ENCODE measurements at places on chromosomes 12 and 14.

DNA sequence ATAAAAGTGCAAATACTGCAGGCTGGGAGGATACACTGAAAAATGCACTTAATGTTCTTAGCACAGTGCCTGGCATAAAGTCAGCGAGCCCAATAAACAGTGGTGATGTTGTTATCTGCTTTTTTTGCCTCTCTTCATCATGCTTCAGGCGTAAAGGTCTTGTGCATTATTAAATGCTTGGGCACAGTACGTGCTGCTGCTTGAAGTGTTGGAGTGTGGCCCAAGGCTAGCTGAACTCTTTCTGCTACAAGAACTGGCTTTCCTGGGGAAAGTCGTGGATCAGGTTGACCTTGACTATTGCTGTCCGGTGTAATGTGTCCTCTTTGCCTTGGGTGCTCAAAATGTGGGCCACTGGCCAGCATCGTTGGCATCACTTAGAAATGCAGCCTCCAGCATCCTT, 43.0 kb downstream of the SMOC1 start:
- DNase-seq = no peak

DNA sequence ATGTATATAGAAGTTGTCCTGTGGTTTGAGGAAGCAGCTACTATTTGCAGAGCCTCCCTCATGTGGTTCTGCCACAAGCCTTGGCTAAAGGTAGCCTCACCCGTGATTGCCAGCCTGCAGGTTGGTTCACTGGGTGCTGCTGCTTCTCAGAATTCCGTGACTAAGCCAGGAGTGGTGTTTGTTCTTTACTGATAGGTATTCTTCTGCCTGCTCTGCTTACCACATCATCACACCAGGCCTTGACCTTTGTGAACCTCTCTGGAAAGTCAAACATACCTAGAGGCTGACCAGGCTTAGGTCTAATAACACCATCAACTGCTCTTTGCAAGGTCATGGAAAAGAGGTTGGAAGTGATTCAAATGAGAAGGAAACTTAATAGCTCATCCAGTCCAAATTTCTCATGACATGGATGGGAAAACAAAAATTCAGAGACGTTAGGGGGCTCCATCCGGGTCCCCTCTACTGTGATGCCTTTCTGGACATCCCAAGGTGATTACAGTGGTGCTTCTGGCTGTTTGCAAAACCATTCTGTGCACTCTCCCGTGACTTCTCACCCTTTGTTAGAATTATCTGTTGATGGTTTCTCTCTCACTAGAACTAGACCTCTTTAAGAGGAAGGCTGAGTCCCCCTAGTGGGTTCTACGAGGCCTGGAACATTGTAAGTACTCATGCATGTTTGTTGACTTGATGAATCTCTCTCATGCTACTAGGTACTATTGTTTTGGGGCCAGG, 8.5 kb upstream of the SOCS2 start:
- DNase-seq = no peak

- DNase-seq = no peak
Measured at GRCh38 chr12:124727264-124727800, 136.3 kb downstream of the SCARB1 start.

DNA sequence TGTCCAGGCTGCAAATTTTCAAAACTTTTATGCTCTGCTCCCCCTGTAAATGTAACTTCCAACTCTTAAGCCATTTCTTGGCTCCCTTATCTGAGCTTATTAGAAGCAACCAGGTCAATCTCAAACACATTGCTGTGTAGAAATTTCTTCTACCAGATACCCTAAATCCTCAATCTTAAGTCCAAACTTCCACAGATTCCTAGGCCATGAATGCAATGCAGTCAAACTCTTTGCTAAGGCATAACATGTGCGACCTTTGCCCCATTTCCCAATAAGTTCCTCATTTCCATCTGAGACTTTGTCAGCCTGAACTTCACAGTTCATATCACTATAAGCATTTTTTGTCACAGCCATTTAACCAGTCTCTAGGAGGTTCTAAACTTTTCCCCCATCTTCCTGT, 64.5 kb downstream of the TMTC3 start:
- no peak for DNase-seq

GRCh38 chr14:20714593-20715250, 26.2 kb downstream of the ANG start:
- DNase-seq = no peak

DNA sequence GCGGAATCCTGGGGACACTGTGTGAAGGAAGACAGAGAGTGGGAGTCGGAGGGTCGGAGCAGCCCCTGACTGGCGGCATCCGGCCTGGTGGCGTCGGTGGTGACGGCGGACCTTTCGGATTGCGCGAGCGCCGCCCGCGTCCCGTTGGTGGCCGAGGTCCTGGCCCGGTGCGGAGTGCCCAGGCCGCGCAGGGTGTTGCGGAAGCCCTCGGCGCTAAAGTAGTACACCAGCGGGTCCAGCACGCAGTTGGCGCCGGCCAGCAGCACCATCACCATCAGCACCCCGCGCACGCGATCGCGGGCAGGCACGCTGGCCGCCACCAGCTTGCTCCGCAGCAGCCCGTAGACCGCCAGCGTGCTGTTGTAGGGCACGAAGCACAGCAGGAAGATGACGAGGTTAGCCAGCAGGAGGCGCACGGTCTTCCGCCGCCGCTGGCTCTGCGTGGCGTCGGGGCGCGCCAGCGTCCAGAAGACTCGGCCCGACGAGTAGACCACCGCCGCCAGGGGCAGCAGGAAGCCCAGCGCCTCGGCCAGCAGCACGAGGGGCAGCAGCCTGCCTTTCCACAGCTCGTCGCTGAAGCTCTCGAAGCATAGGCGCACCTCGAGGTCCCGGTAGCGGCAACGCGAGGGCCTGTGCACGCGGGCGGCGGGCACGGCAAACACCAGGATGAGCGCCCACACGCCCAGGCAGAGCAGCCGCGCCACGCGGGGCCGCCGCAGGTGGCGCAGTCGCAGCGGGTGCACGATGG, 13.1 kb upstream of the CHD4 start:
- DNase-seq = no peak

DNA sequence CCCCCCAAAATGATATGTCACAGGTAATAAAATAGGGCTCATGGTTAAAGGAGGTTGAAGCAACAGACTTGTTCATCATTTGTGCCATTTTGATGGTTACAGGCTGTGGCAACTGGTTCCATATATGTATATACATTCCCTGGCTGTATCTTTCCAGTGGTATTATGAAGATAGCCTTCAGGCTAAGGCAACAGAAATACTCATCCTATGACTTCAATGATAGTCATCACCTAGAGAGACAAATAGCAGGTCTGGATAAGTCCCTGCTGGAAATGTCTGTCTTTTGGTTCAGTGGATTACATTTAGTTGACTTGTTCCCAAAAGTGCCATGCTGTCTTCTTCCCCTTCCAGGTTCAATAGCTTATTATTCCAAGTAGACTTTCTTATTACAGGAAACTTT, 997.4 kb downstream of the FLRT2 start:
- no peak for DNase-seq

DNA sequence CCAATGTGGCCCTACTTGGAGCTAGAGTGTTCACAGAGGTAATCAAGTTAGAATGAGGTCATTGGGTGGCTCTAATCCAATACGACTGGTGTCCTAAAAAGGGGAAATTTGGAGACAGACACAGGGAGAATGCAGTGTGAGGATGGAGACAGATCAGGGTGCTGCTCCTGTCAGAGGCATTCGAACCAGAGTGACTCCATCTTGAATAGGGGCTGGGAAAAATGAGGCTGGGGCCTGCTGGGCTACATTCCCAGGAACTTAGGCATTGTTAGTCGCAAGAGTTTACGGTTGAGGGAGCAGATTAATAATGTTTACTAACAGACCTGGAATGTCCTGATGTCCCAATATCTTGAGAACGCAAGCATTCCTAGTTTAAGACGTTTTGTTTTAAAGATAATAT, 20.2 kb downstream of the TNFAIP2 start:
- DNase-seq = no peak

DNA sequence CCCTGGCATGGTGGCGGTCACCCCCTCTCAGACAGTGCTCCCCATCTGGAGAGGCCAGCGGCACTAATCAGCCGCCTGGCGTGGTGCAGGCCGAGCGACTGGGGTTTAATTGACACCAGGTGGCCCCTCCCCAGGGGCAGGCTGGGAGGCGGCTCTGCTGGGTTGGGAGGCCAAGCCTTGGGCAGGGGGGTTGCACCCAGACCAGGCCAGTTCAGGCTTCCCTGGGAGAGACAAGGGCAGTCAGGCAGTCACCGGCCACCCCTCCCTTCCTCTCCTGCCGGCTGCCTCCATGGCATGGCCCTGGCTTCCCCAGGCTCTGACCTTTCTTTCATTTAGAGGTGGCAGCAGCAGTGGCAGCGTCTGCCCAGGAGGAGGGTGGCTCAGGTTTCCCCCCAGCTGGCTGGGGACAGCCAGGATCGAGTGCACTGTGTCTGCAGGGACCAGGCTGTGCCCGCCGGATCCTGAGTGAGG, 78.1 kb upstream of the NOS1 start:
- no peak for DNase-seq

DNA sequence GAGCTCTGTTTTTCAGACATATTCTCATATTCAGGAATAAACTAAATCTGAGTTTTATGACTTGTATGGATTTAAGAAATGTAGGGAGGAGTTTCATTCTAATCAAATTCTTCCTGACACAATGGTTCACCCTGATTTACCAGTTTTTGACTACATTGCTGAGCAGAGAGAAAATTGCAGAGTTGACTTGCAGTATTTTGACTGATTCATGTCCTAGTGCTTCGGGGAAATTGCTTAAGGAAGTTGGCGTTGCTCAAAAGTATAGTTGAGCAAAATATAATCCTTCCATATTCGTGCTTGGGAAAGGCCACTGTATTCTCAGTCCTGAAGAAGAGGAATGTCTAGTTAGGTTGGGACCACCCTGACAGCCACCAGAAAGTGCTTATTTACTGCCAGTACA, 1.3 kb upstream of the TWF1 start:
- DNase-seq = no peak

GRCh38 chr12:110105986-110106385, 18.2 kb upstream of the IFT81 start:
- DNase-seq = no peak

DNA sequence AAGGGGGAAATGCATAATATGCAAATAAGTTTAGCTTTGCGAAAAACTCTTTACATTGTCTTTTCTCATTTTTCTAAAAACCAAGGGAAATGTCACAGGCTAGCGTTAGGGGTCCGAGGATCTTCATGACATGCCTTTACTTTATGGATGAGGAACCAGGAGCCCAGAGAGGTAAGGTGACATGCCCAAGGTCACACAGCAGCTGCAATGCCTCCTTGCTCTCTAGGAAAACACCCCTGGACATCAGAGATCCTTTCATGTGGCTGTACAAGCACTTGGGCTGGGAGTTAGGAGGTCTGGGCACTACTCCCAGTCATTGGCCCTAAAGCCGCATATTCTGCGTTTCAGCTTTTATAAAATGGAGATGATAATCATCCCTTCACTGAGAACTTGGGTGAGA, 741 bp downstream of the PROX2 start:
- no peak for DNase-seq

- DNase-seq = no peak
Measured at GRCh38 chr14:71214241-71214640, 307.0 kb downstream of the PCNX1 start.

- DNase-seq = no peak
Measured at GRCh38 chr14:94560291-94560665, 964 bp upstream of the SERPINA4 start.

- no peak for DNase-seq
Measured at GRCh38 chr14:97100306-97100705, 303.1 kb downstream of the VRK1 start.

- DNase-seq = no peak
Measured at GRCh38 chr12:93137656-93138612, 208.8 kb upstream of the EEA1 start.

DNA sequence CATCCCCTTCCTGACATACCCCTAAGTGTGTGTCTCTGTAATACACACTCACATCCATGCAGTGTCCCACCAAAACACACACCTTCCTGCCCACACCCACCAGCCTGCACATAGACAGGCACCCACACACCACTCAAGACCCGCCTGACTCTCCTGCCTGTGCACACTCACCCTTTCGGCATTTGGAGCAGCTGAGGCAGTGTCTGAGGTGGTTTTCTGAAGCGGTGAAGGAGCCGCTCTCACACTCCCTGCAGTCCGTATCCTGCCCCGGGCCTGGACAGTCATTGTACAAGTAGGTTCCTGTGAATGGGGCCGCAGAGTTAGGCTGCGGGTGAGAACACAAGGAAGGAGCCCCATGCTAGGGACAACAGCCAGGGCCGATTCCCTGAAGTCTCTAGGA, 8.3 kb downstream of the TNFRSF1A start:
- DNase-seq = no peak

DNA sequence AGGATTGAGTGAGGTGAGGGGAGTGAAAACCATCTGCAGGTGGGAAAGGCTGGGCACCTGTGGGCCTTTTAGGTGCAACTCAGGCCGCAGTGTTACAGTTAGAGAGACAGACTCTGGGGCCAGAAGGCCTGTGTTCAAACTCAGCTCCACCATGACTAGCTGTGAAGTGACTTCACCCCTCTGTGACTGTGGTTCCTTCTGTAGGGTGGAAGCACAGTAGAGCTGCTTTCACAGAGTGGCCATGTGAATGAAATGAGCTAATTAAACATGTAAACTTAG, 25.0 kb downstream of the RBM19 start:
- DNase-seq = no peak

GRCh38 chr12:132773077-132773955, 11.7 kb upstream of the ANKLE2 start:
- DNase-seq = no peak

DNA sequence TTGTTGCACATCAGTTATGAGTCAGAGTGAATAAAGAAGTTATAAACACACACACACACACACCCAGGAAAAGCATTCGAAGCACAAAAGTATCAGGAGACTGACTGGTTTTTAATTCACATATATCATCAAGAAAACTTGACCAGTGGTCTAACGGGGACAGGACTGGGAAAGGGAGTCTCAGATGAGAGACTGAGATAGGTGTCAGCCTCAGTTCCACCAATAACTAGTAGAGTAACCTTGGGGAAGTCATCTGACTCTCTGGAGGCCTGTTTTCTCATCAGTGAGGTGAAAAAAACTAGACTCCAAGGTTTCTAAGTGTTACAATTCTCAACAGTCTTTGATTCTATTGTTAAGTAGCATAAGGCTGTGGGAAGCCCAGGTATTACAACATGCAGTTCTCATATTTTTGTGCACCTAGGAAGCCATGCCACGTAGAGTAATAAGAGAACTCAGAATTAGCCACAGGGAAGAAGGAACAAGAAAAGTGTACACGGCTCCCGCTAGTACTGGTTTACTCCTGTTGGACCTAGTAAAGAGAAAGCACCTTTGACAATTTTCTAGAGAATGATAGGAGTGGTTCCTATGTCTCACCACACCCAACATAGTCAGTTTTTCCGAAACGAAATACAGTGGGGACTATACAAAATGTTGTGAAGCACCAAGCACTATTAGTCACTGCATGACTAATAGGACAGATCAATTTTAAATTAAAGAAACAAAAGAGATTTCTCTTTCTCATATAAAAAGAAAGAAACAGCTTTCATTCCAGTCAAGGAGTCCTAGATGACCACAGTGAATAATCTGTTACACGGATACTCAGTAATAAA, 5.0 kb downstream of the PPTC7 start:
- peak; percentile 7 for DNase-seq

DNA sequence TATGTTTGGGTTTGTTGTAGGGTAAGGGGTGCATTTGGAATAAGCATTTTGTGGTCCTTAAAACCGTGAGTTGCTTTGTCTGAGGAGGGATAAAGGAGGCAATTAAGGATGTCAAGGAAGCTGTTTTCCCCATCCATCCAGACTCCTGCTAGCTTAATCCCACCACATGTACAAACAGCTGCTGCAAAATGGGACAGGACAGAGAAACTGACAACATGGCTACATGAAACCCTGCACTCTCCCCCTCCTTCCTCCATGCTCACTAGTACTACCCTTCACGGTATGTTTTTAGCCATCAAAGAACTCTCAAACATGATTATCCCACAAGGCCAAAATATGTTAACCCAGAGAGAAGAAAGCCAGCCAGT, 20.6 kb downstream of the ST8SIA1 start:
- no peak for DNase-seq

GRCh38 chr12:130371296-130371695, 33.6 kb downstream of the PIWIL1 start:
- no peak for DNase-seq

Measured in activated gamma-delta T cell treated with anti-CD3 and anti-CD28 coated beads, Interleukin-2, amount 50 U/mL, for 16 hours (primary cell).